ENCODE measurements at places on chromosomes 4 and X. TPM values are rescaled to one million over a fixed set of nuclear protein-coding genes. Genes with fewer than 3 reads are reported as not detected.

DNA sequence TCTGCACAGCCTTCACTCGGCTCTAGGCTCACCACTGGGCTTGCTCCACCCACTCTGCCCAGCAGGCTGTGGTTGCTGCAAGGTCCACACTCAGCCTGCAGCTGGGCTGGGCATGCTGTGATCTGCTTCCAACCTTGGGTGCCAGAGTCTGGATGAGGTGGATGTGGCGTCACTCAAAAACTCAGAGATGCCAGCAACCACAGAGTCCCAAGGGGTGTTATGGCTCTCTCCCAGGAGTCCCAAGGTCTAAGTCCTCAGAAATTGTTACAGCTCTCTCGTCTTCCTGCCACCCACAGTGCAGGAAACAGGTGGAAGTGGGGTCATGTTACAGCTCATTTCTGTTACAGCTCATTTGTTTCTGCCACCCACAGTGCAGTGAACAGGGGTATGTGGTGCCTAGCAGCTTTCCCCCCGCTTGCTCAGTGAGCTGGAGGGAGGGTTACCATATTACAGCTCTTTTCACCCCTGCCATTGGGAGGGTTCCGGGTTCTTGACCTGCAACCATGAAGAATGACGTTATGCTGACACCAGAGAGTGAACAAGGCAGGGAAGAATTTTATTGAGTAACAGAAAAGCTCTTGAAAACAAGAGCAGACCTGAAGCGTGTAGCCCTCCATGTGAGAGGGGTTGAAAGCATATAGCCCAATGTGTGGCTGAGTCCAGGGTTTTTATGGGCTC, 893.9 kb downstream of the PCDH7 start:
- no peak for DNase-seq

DNA sequence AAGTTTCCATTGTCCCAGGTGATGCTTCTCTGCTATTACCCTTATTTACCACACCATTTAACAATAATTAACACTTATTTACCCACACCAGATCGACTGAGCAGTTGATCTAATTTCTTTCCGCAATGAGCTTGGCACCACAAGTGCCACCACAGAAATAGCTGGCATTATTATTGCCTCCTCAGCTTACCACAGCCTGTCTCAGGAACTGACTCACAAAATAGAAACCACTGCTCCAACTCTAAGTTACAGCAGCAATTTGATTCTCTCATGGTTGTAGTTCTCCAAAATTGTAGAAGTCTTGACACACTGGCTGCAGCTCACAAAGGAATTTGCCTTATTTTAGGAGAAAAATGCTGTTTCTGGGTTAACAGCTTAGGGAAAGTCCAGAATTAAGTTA, 22.5 kb downstream of the ZNF721 start:
- no peak for DNase-seq

DNA sequence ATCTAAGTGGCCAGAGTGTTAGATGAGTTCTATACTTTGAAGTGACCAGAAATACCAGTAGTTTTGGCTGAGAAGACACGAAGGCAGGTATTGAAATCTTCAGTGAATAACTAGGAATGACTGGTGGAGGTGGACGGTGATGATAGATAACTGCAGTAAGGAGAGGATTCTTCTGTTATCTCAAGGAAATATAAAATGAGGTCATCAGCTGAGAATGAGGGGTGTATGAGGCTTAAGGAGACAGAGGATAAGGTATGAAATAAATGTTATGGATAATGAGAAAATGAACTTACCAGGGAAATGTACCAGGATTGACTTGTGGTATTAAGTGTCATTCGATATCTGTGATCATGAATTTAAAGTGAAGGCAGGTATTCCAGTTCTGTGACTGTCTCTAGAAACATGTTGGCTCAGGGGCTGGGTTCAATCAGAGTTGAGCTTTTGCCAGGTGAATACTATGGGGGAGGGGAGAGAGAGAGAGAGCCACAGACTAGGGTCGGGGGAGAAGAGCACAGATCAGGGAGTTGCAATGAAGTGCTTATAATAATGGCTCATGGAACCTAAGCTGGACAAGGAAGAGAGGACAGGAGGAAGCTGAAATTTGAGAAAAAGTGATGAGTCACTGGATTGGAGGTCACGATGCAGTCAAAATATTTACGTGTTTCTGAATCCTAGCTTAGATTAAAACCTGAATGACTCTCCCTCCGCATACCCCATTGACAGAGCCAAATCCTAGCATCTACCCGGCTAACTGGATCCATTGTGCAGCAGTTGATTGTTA, 37.5 kb upstream of the BRS3 start:
- DNase-seq, result no peak

L1CAM gene
- 925 TPM for total RNA-seq

HSFX1 gene
- 1.8 TPM for total RNA-seq

DNA sequence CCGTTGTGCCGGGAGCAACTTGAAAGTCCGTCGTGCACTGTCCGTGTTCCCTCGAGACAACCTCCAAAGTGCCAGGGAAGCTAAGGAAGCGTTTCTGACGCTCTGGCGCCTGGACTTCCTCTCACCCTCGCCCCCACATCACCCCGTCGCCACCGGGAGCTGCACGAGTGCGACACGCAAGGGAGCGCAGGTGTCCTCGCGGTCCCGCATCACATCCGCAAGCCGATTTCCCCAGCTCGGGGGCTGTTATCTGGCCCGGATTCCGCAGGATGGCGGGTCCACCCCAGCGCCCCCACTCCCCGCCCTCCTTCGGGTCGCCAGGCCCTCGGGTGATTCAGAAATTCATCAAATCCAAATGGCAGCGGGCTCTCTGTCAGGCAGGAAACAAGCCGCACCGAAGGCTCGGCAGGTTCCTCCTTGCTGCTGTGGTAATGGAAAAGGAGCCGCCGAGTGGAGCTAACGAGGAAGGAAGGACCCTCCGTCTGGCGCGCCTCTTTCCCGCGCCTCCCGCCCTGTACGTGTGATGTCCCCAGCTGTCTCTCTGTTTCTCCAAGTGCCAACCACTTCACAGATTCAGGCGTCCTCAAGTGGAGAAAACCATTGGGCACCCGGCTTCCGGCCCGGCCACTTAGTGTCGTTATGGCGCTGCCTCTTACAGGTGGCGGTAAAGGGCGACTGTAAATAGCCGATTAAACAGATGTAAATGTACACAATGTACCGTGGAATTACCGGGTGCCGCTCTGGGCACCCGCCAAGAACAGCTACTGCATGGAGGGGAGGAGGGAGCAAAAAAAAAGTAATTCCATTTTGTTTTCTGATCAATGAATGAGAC, 921 bp upstream of the SETD7 start:
- peak; percentile 54 for DNase-seq

DNA sequence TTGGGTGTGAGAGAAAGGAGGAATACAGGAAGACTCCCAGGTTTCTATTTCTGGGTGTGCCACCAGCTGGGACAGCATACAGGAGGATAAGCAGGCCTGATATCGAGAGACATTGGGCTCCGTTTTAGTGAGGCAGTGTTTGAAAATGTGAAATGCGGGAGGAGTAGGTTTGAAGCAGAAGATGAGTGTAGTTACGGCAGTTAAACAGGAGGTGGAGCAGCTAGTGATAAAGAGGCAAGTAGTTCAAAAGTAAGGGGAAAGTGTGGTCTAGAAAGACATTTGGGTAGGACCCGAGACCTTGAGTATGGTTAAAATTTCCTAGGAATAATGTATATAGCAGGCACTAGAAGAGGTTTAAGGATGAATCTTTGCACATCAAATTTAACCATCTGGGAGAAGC, 42.4 kb downstream of the DCUN1D4 start:
- no peak for DNase-seq

DNA sequence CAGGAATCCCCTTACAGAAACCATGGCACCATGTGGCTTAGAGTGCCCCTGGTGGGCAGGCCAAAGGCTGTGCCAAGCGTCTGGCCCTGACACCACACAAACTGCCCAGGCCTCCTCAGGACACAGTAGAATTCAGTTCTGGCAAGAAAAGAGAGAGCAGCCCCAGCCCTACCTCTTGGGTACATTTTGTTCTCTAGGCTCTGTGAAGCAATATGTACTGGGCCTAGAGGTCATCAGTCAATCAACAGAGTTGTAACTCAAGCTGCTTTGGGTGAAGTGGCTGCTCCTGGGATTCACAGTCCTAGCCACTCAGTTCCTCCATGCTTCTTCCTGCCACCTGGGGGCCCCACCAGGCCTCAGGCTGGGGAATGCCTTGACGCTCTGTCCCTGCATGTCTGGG, 158.1 kb upstream of the MAMLD1 start:
- no peak for DNase-seq

DNA sequence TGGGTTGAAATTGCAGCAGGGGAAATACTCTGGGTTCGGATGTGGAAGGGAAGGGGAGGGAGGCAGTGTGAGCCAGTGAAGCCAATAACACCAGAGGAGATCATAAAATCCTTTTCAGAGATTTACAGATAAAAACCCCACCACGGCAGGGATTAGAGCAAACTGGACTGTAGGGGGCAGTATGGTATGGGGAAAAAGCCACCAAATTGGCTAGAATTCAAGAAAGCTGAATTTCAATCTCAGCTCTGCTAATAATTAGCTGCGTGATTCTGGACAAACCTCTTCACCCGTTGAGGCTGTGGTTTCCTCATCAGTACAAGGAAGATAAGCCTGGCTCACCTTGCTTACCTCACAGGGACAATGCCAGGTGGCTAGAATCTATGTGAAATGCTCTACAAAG, 108.1 kb downstream of the ATG4A start:
- peak; percentile 24 for DNase-seq

- no peak for DNase-seq
These were observed 30.5 kb downstream of the AFF1 start for GRCh38 chr4:86965019-86965976.

DNA sequence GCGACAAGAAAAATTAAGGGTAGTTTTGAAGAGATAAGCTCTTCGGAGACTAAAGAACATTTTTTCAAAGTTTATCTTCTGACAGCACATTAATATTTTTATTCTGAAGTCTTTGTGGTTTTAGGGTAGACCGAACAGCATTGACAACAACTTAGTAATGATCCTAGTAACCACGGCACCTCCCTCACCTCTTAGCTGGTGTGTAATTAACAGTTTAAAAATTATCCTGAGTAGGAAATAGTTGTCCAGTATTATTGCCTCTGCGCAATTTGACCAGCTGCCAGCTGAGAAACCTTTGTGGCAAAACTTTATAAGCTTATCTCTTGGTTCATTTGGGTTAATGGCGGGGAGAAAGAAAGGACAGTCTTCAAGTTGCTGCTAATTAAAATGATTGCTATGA, 213.6 kb downstream of the CBLL2 start:
- DNase-seq, result no peak

- no peak for DNase-seq
These were observed 36.7 kb downstream of the DIAPH2 start for GRCh38 chrX:96721354-96721753.

DNA sequence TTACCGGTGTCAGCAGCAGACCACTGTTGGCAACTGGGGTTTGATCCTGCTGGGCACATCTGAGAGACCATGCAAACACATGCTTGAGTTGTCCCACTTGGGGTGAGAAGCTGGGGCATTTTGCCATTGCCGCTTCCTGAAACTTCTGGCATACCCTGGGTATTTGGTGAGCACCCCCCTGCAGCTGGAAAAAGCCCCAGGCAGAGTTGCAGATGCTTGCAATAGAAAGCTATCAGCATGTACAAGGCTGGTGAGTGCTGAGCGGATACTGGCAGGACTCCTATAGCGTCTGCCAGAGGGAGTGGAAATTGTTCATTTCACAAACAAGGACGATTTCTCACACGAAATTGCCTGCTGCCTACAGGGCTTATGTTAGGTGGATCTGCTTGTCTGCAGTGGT, 32.3 kb downstream of the SUPT20HL1 start:
- DNase-seq, result no peak

- no peak for DNase-seq
These were observed 9.1 kb downstream of the WFS1 start for GRCh38 chr4:6278801-6279197.

DNA sequence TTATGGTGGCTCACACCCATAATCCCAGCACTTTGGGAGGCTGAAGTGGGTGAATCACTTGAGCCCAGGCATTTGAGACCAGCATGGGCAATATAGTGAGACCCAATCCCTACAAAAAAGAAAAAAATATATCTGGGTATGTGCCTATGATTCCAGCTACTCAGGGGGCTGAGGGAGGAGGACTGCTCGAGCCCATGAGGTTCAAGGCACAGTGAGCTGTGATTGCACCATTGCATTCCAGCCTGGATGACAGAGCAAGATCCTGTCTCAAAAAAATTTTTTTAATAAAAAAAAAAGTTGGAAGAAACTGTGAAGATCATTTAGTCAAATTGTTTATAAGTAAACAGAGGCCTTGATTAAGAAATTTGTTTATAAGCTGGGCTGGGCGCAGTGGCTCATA, 39.7 kb downstream of the KLHL8 start:
- no peak for DNase-seq

PGAM4 gene
- not detected for total RNA-seq

- no peak for DNase-seq
These were observed 14.6 kb downstream of the RAB9B start for GRCh38 chrX:103817502-103817901.

UBA1 gene
- 503 TPM for total RNA-seq

GRCh38 chr4:6909970-6910339, 329 bp downstream of the TBC1D14 start:
- peak; percentile 32 for DNase-seq

DNA sequence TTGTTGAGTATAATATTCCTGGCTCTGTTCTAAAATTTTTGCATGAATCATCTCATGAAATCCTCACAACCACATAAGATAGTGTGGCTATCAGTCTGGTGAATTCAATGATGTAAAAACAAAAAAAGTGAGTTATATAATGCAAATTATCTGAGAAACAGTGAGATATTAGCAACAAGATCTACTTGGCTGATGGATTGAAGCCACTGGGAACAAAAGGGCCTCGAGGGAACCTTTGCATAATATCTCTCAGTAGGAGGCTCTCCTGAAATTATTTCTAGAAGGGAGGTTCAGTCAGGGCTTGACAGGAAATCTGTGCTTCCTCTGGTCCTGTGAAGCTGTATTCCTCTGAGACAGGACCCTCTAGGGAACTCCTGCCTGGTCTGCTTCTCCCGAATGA, 30.1 kb upstream of the NUP54 start:
- no peak for DNase-seq

- peak; percentile 24 for DNase-seq
These were observed 370.0 kb downstream of the GPAT3 start for GRCh38 chr4:83905952-83906351.

- DNase-seq, result no peak
These were observed 68.8 kb downstream of the TECRL start for GRCh38 chr4:64340218-64341110.

CENPVL2 gene
- not detected for total RNA-seq

CXorf49B gene
- total RNA-seq, result not detected

DNA sequence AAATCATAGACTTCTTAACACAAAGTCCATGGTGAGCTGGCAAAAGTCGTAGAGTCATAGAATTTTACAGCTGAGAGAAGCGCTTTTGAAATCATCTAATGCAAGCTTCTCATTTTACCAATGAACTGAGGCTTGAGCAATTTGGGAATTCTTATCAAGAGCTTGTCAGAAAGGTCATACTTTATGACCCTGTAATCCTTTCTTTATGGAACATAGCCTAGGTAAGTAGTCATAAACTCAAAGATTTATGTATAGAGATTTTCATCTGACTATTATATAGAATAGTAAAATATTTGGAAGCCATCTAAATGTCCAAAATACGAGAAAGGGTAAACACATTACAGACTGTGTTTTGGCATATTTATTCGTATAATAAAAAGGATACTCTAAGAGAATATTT, 563.5 kb downstream of the PCDH7 start:
- DNase-seq, result no peak

GRCh38 chr4:110955748-110956147, 332.9 kb upstream of the PITX2 start:
- DNase-seq, result no peak
